NCI-H1092 treated with DMSO at 0.1 percent for 48 hours (cell line): ENCODE measurements at places on chromosomes 6 and 20.

- no peak for DNase-seq
Measured at GRCh38 chr20:61310954-61311353, 58.9 kb downstream of the CDH4 start.

DNA sequence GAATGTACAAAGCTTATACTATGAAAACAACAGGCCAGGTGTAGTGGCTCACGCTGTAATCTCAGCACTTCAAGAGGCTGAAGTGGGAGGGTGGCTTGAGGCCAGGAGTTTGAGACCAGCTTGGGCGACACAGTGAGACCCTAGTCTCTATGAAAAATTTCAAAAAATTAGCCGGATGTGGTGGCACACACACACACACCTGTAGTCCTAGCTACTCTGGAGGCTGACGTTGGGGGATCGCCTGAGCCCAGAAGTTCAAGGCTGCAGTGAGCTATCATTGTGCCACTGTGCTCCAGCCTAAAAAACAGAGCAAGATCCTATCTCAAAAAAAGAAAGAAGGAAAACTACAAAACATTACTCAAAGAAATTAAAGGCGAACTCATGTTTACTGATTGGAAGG lies 7.3 kb upstream of the ASF1A start:
- DNase-seq, result peak; percentile 46

DNA sequence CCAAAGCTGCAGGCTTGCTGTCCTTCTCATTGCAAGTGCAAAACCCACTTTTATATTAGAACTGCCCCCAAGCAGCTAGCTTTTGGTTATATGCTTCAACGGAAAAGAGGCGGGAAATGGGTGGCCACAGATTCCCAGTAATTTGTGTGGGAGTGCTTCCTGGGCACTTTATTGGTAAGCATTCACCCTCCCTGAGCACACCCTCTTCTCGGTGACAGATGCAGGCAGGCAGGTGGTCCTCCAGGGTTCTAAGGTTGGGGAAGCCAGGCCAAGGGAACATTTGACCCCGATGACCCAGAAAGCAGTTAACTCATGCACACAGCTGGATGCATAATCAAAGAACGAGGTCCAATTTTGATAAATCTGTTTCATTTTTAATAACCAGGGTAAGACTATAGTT lies 29.1 kb downstream of the PRDM1 start:
- no peak for DNase-seq

DNA sequence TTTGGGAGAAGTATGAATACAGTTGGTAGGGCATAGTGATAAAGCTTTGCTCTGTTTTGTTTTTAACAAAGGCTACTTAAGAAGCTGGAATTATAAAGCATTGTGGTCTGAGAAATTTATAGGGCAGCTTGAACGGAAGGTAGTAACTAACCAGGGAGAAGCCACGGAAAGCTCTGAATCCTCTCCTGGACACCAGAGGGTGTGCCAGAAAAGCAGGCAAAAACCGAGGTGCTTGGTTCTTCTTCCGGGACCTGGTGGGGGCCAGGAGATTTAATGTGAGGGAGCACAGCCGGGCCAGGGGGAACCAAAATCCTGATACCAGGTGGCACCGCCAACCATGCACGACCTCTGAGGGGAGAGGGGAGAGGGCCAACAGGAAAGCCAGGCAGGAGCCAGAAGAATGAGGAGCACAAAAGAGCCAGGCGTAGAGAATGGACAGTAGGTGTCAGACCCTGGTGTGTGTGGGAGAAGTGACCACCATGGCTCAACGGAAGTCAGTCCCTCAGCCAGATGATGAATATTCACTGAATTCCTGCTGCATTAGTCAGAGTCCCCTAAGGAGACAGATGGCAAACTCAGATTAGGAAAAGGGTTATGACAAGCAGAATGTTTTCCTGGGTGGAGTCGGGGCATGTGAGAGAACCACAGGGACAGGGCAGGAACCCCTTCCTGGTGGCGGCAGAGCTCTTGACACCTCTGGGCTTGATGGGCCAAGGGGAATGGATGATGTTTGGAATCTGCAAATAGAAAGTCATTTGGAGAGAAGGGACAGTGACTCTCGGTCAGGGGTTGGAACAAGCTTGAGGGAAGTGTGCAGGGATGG lies 262.3 kb downstream of the ZNF217 start:
- no peak for DNase-seq

GRCh38 chr6:31110825-31111582 lies 1.4 kb downstream of the C6orf15 start:
- no peak for DNase-seq

DNA sequence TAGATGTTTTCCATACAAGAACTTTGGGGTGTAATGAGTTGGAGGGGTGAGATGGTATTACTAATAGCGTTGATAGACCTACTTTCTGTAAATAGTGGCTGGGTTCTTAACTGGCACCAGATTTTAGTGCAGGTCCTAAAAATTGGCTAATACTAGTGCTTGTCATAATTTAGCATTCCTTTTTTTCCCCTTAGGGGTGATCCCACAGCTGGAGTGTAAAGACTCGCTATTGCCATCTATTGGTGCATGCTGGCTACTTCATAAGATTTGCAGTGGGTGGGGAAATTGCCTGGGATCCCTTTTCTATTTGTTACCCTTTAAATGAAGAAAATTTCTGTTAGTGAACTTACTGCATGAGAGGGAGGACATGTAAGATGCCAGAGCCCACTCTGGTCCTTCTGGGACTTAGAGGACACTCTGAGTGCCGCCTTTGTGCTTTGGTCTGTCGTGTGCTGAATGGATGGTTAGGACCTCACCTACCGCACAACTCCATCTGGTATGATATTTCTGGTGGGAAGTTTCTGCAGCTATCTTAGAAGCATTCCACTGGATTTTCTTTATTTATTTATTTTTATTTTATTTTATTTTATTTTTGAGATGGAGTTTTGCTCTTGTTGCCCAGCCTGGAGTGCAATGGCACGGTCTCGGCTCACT lies 195.5 kb downstream of the JARID2 start:
- peak; percentile 3 for DNase-seq

GRCh38 chr6:36210886-36211595 lies 14.5 kb downstream of the BRPF3 start:
- DNase-seq, result no peak

- DNase-seq, result no peak
Measured at GRCh38 chr6:10421158-10421920, 6.5 kb upstream of the TFAP2A start.

DNA sequence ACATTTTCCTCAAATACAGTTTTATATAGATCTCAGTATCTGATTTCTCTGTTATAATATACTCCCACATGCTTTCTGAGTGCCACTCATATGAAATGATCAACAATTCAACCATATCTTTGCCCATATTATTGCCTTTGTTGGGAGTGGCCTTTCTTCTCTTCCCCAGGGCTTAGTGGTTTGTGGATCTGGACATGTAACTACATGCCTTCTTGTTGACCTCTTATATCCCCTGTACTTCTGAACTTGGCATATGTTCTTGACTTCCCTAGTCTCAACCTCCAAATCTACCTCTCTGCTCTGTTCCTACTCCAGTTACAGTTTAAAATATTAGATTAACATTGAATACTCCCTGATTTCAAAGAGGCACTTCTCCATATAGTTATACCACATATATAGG lies 34.3 kb upstream of the PRIM2 start:
- DNase-seq, result no peak

GRCh38 chr6:154414021-154414813 lies 57.6 kb upstream of the IPCEF1 start:
- no peak for DNase-seq

GRCh38 chr6:160102956-160103824 lies 18.4 kb upstream of the SLC22A1 start:
- peak; percentile 19 for DNase-seq

DNA sequence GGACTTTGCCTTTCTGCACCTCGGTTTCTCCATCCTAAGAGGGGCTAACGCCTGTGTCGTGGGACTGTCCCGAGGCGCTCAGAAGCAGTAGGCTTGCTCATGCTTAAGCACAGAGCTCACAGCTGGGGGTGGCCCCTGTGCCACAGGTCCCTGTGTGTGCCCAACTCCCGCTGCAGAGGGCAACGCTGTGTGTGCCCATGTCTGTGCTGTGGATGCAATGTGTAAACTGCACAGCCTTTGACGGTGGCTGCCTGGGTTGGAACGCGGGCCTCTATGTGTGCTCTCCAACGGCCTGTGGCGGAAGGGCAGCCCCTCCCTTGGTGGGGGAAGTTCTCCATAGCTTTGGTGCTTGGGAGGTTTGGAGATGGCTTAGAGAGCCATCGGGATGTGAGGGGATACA lies 10.7 kb upstream of the GATA5 start:
- DNase-seq, result no peak

- no peak for DNase-seq
Measured at GRCh38 chr20:3887876-3888620, 1.1 kb upstream of the PANK2 start.

DNA sequence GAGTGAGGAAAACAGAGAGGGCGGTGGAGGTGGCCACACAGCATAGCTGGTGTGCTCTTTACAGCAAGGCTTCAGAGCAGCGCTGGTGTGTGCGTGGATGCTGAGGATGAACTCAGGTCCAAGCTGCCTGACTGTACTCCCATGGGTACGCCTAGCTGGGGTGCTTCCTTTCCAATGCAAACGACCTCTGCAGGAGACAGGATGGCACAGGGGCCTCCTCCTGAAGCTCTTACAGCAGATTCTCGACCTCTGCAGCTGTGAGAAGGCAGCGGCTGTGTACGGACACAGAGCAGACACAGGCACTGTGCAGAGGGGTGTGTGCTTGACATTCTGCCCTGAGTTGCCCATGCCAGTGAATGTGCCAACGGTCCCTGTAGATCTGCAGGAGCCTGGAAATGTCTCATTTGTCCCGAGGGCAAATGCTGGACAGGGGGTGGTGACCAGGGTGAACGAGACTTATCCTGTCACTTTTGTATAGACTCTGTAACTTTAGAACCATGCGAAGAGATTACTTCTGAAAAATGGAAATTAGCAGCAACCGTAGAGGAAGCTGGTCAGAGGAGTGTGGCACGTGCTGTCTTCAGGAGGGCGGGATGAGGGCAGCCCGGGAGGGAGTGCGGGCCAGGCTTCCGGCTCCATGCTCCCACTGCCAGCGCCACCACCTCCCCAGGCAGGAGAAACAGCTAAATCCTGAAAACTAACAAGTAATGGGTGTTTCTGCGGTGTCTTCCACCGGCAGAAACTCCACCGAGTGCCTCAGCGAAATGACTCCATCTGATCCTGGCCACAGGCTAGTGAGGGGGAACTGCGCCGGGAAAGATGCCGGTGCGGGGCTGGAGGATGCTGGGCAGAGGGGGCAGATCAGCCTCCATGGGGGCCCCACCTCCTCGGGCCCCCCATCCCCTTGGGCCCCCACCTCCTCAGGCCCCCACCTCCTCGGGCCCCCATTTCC lies 120.9 kb upstream of the RPS6KA2 start:
- DNase-seq, result no peak

GRCh38 chr20:62716941-62717310 lies 8.3 kb downstream of the NTSR1 start:
- DNase-seq, result no peak

- DNase-seq, result no peak
Measured at GRCh38 chr6:112021691-112022310, 32.1 kb upstream of the CCN6 start.

- DNase-seq, result no peak
Measured at GRCh38 chr6:106529438-106529837, 99.9 kb downstream of the RTN4IP1 start.

GRCh38 chr6:31715022-31715958 lies at the start of gene LY6G6D:
Gene LY6G6D (plus strand): TSS chr6:31715348. CDS start chr6:31715356, 8 bp downstream.
- no peak for DNase-seq

DNA sequence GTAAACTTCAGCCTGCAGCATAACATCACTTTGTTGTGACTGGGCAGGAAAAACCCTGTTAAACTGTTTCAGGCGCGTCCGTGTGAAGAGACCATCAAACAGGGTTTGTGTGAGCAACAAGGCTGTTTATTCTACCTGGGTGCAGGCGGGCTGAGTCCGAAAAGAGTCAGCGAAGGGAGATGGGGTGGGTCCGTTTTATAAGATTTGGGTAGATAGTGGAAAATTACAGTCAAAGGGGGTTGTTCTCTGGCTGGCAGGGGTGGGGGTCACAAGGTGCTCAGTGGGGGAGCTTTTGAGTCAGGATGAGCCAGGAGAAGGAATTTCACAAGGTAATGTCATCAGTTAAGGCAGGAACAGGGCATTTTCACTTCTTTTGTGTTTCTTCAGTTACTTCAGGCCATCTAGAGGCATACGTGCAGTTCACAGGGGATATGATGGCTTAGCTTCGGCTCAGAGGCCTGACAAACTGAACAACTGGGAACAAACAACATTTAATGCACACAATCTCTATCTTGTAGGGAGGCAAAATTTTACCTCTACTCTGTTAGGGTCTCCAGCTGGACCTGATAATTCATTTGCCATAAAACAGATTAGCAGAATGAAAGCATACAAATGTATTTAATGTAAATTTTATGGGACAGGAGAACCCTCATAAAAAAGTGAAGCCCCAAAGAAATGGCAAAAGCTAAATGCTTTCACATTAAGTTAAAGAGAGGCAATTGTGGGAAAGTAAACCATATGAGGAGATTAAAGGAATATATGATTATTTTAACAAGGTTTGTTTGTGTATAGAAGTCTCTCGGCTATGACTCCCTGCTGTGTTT lies 58.3 kb upstream of the HFE start:
- no peak for DNase-seq

DNA sequence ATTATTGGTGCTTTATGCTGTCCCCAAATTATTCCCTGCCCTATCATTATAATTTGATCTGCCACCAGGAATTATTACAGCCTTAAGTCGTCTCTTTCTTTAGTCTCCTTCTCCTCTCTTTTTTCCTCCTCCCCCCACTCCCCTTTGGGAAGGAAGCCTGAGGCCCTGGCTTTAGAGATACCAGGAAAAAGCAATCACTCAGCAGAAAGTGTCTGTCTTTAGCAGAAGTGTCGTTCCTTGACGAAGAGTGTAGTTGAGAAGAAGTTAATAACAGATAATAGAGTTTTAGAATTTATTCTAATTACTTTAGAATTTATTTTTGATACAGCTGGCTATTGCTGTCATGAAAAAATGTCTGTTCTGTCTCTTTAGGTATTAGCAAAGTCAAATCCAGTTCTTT lies 16.5 kb downstream of the LIN28B start:
- no peak for DNase-seq
